Gastrocnemius medialis (tissue), 4 donors: ENCODE measurements at places on chromosomes 4 and X. TPM values are rescaled to one million over a fixed set of nuclear protein-coding genes. Genes with fewer than 3 reads are reported as not detected.

The NXF2B gene
- total RNA-seq = not detected

The PAGE5 gene
- not detected for total RNA-seq

The ARHGAP6 gene
- 14.6 TPM for total RNA-seq

The ASMT gene
- not detected for total RNA-seq

The UGT8 gene
- 0.16 TPM for total RNA-seq

The VEGFD gene
- total RNA-seq = 5.1 TPM

The SMIM31 gene
- total RNA-seq = not detected

The EVC2 gene
- total RNA-seq = 1.7 TPM

The ETDB gene
- not detected for total RNA-seq

The RTL5 gene
- 0.49 TPM for total RNA-seq

The TEC gene
- 0.20 TPM for total RNA-seq

The PNMA6E gene
- not detected for total RNA-seq

The ODAPH gene
- not detected for total RNA-seq

The SSX3 gene
- not detected for total RNA-seq

The STBD1 gene
- total RNA-seq = 52.2 TPM

The PAGE2B gene
- not detected for total RNA-seq

The MAB21L2 gene
- total RNA-seq = 2.0 TPM

The KCTD8 gene
- 1.9 TPM for total RNA-seq

The MAP7D2 gene
- total RNA-seq = 0.13 TPM

The WDR13 gene
- 82.7 TPM for total RNA-seq

The LRRC66 gene
- 1.5 TPM for total RNA-seq

The GALNTL6 gene
- total RNA-seq = not detected

The DGKK gene
- not detected for total RNA-seq

The BMPR1B gene
- 0.92 TPM for total RNA-seq

The KLHL4 gene
- total RNA-seq = 0.10 TPM

The NKX6-1 gene
- total RNA-seq = not detected

The FAAH2 gene
- total RNA-seq = not detected

The STARD8 gene
- 8.8 TPM for total RNA-seq

The JADE3 gene
- total RNA-seq = 2.0 TPM

The MPP1 gene
- 14.0 TPM for total RNA-seq

The ZNF711 gene
- total RNA-seq = 0.27 TPM

The MND1 gene
- not detected for total RNA-seq

The BBS7 gene
- 4.5 TPM for total RNA-seq

The VCX2 gene
- total RNA-seq = not detected

The UGT2B17 gene
- not detected for total RNA-seq

The NAP1L3 gene
- not detected for total RNA-seq

The POU3F4 gene
- total RNA-seq = not detected

The MAOB gene
- total RNA-seq = 31.2 TPM

The SCD5 gene
- 0.68 TPM for total RNA-seq

The DSPP gene
- not detected for total RNA-seq

The G6PD gene
- total RNA-seq = 1.5 TPM

The F8A3 gene
- 9.4 TPM for total RNA-seq

The FGG gene
- 44.3 TPM for total RNA-seq

The FGF5 gene
- not detected for total RNA-seq

The WDFY3 gene
- 28.3 TPM for total RNA-seq

The GPM6B gene
- 6.5 TPM for total RNA-seq

The NKX3-2 gene
- not detected for total RNA-seq

The NEUROG2 gene
- total RNA-seq = not detected

The IQSEC2 gene
- total RNA-seq = 75.2 TPM
